ENCODE measurements at places on chromosomes 1 and 21.
A peak's percentile ranks its signal among the peaks of the same experiment; 100 is the strongest.

- no peak for DNase-seq
These were observed 49.8 kb downstream of the SLC16A1 start for GRCh38 chr1:112906150-112906698.

- no peak for DNase-seq
These were observed 56.4 kb downstream of the MT1HL1 start for GRCh38 chr1:236947794-236948193.

DNA sequence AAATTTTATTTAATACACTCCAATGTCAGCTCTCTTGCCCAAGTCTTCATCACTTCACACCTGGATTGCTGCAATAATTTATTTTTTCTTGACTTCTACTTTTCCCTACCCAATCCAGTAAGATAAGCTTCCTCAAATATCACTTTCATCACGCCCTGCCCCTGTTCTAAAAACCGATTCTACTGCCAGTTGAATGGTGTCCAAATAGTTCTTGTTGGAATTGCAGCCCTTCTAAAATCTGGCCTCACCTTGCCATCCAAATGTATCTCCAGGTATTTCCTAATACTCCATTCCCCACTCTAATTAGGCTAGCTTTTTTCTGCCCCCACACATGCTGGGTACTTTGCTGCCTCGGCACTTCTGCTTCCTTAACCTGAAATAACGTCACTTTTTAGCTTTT is 152.5 kb downstream of the HMCN1 start:
- DNase-seq, result no peak

GRCh38 chr1:212467843-212468482 is 35.2 kb downstream of the NENF start:
- no peak for DNase-seq

- peak; percentile 48 for DNase-seq
These were observed 26.7 kb downstream of the BTG3 start for GRCh38 chr21:17585875-17586450.

DNA sequence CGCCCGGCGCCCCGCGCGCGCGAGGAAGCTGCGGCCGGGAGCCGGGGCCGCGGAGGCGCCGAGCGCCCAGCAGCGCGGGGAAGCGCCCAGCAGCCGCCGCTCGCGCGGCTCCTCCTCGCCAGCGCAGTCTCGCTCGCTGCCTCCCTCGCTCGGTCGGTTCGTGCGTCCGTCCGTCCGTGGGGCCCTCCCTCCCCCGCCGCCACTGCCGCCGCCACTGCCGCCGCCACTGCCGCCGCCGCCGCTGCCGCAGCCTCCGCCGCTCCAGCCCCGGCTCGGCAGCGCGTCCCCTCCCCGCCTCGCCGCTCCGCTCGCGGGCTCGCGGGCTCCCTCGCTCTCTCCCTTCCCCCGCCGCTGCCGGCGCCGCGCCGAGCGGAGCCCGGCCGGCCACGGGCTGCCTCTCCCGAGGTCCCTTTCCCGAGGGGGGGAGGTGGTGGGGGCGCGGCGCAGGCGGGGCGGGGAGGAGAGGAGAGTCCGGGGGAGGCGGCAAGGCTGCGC is at the start of gene KCND3:
KCND3 (minus strand) TSS at position 138 of the 495 bp plus-strand sequence.
- DNase-seq, result no peak

DNA sequence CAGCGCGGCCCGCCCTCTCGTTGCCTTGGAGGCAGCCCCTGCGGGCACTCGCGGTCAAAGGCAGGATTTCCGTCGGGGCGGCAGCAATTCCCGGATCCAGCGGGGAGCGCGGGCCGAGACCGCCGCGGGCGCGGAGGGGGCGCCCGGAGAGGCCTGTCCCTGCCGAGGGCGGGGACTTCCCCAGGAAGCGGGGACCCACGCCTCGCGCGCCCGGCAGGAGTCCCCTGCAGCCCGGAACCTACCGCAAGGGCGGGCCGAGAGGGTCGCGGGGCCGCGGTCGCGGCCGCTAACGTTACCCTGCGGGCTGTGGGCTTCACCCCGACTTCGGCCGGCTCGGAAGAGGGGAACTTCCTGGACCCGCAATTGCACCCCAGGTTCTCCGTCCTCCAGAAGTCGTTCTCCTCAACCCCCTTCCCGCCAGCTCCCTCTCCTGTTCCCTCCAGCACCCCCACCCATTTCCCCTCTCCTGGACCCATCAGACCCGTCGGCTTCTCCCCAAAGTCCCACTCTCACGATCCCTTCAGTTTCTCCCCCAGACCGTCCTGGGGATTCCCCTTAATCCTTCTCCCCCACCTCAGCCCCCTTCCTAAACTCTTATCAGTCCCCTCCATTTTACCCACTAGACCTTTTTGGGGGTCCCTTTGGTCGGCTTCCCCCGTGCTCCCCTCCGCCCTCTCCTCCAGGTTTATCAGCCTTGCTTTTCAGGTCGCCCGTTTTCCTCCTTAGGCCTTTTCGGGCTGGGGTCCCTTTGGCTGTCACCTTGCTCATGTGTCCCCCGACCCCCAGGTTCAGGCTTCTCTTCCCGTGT is 604 bp downstream of the FGR start:
- DNase-seq, result peak; percentile 23

DNA sequence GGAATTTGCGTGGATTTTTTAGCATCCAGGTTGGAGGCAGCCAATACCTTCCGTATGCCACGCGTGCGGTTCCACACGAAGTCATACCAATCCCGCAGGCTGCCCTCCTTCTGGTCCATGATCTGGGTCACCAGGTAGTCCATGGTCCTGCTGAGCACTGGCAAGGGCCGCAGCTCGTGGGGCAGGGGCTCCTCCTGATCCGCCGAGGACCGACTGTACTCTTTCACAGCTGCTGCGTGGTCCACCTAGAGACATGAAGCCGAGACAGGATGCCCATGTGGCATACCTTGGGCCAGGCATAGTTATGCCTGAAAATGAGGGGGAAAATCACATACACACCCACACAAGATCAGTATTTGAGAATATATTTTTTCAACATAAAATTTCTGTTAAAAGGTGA is 12.1 kb downstream of the MCM3AP start:
- DNase-seq, result no peak

DNA sequence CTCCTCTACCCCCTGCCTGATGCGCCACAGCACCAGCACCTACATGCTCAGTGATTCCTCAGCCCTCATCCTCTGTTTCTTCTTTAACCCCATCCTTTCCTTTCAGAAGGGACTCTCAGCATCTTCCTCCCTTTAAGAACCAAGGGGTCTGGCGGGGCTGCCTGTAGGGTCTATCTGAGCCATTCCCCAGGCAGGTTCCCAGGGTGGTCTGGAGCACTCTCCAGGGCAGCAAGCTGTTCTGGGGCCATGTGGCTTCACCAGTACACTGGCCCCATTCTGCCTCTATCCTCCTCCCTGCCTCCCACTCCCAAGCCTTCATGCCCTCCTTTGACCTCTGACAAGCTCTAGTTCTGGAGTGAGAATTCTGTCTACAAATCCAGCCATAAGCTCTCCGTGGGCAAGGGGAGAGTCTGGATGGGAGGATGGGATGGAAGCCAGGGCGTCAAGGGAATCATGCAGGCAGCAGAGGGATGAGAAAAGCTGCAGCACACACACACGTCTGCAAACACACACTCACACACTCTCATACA is 10.4 kb downstream of the BATF3 start:
- no peak for DNase-seq

DNA sequence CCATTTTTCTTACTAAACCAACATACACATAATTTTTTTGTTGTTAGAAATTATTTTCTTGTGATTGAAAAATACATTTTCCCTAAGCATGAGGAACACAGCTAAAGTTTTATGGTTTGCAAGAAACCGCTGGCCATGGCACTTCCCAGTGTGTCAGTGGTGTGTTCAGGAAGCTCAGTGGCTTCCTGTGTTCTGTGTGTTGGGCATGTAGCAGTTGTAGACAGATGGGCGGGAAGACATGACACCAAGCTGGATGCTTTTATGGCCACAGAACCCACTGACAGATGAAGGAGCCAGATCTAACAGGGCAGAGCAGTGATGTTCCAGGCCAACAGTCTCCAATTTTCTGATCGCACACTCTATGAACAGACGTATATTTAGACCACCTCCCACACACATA is 119.8 kb downstream of the GALNT2 start:
- DNase-seq, result peak; percentile 85

DNA sequence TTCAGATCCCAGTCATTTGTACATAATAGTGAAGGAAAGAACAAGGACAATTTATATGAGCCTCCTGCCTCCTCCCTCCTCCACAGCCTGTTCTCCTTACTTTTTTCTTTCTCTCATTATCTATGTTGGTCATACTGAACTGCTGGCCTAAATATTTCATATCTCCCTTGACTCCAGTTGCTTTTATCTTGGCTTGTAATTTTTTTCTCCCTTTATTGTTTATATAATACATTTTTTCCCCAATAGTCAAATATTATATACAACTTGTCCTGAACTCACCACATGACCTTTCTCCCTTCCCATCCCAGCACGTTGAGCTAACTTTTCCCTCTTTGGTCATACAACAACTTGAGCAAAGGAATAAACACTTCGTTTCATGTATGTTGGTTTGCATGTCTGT is 752.1 kb downstream of the LTN1 start:
- DNase-seq, result no peak

DNA sequence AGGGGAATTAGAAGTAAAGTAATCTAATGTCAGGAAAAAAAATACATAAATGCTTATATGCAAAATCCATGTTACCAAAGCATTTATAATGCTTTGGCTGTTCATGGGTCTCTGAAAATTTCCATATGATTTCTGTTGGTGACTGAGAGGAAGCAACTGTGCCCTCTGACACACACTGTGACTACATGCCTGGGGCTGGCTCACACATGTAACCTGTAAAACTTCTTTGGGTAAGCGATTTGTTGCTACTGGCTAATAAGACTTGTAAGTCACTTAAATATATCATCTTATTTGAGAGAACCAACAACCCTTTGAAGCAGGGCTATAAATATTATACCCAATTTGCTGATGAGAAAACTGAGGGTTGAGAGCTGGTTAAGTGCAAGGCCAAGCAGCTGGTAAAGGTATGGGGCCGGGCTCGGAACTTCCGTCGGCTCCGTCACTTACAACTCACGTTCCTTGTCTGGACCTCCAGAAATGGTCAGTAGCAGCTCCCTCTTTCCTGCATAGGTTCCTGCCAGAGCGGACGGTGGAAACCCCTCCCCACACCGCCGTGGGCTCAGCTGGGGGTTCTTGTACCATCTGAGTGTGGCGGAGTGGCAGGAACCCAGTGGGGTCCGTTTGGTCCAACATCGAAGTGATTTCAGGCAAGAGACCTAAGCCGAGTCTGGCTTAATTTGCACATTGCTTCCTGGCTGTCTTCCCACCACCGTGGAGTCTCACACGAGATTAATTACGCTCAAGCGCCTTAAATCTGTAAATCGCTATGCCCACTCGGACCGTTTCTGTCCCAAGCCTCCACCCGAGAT is 714 bp downstream of the DFFA start:
- no peak for DNase-seq

DNA sequence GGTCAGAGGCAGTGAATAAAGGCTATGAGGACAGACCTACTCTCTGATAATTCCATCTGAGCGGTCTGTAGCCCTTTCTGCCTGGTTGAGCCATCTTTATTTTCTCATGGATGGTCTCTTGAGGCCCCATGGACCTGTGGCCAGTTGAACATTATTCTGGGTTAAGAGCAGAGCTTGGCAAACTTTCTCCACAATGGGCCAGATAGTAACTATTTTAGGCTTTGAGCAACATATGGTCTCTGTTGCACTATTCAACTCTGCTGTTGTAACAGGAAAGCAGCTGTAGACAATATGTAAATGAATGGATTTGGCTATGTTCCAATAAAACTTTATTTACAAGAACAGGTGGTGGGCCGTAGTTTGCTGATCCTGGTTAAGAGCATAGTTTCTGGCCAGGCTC is 62.7 kb downstream of the KAZN start:
- DNase-seq, result peak; percentile 71

DNA sequence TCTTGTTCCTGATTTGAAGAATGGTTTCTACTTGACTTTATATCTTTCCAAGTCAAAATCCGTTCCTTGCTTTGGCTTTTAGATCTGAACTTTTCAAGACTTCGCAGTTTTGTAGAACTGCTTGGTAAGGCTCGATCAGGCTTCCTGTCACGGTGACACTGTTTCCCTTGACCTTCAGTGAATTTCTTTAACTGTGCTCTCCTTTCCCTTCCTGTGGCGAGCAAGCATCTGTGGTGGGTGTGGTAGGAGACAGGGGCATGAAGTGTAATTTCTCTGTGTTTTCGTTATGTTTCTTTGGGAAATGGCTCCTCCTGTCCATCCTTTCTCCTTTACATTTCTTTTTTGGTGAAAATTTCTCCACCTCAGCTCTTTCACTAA is 10.4 kb downstream of the STYXL2 start:
- no peak for DNase-seq

- DNase-seq, result no peak
These were observed 7.5 kb downstream of the MIER1 start for GRCh38 chr1:66932291-66932690.

GRCh38 chr1:53982034-53982762 is 35.8 kb downstream of the LDLRAD1 start:
- peak; percentile 49 for DNase-seq

DNA sequence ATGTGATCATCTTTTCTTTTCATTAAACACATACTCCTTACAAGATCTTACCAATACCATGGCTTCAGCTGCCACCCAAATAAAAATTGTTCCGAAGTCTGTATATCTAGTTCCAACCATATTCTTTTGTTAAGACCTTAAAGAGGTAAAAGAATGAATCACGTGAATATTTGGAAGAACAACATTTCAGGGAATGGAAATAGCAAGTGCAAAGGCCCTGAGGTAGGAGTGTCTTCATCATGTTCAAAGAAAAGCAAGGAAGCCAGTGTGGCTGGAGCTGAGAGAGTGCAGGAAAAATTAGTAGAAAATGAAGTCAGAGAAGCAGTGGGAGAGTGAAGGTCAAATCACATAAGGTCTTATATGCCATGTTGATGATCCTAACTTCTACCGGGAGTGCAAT is 50.9 kb downstream of the SLAMF6 start:
- DNase-seq, result no peak

GRCh38 chr21:45898781-45899180 is 82.8 kb upstream of the COL6A1 start:
- DNase-seq, result no peak

DNA sequence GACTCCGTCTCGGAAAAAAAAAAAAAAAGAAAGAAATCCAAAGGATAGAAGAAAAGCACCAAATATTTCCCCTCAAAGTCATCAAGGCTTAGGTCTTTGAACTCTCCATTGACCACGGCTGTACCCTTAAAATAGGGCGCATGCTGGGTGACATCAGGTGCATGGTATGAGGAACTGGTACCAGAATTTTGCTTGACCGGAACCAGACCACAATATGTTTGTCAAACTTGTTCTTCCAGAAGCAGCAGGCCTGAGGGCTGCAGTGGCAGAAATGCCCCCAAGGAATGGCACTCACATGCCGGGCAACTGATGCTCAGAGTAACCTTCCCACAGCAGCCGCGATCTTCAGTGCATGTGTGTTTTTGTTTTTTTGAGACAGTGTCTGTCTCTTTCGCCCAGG is 21.0 kb downstream of the RCC1 start:
- no peak for DNase-seq

- DNase-seq, result no peak
These were observed 43.2 kb downstream of the FLVCR1 start for GRCh38 chr1:212901290-212901689.

DNA sequence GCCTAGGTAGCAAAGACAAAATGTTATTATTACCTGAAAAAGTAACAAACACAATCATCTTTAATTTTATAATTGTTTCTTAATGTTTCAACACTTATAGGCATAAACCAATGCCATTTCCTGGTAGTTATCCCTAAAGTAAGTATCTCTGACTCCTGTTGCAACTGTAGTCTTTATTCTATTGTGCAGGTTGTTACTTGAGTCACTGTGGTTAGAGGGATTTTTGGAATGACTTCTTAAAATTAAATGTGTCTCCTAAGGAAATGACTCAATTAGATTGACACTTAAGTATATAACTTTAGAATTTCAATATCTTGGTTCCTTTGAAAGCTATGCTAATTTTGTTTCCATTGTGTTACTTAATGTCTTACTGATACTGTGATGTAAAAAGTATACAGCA is 143.9 kb downstream of the PHTF1 start:
- DNase-seq, result no peak

Measured in MV-4-11 (cell line).